Lower leg skin (tissue), 4 donors: ENCODE measurements at places on chromosomes 7 and 10. TPM values are rescaled to one million over a fixed set of nuclear protein-coding genes. Genes with fewer than 3 reads are reported as not detected.

DNA sequence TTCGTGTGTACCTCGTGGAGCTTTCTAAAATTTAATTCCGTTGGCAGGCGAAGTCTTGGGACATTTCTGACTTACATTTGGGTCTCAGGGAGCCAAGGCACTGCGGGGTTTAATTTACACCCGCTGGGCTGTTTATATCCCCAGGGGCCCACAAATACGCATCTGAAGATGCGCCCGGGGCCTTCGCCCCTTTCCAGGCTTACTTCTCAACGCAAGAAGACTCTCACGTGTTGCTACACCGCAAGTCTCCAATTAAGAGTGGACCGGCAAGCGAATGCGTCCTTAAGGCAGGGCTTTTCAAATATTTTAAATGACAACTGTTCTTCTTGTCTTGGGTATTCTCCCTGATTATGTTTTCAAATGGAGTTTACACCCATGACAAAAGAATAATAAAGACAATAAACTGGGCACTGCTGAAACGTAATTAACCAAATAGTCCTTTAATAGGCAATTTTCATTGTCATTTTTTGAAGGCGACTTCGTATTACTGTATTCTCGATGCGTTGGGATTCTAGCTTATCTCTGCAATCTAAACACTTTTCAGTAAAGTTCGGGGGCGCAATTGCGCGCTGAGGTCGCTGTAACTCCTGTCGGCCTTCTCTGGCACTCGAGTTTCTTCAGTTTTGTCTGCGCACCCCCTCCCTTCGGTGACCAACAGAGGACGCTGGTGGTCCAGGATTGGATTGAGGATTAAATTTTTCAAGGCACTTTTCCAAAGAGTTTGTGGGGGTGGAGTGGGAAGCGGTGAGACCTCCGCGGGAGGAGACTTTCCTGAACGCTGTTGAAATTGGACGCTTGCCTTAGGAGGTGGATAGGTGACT is 837 bp upstream of the IGFBP3 start:
- peak; percentile 48 for DNase-seq

DNA sequence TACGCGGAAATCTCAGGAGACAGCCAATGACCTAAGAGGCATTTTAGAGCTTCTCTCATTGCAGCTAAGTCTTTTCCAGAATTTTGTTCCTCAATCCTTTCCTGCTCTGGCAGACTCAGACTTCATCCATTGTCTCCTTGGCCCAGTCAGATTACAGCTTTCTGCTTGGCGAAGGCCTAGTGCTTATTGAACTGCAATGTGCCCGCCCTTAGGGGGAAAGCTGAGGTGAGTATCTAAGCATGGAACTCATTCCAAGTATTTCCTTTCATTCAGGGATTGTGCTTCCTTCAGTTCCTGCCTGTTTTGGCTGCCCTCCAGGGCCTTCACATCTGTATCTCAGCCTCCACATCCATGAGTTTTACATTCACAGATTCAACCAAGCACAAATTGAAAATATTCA is 37.5 kb downstream of the PRLHR start:
- no peak for DNase-seq

DNA sequence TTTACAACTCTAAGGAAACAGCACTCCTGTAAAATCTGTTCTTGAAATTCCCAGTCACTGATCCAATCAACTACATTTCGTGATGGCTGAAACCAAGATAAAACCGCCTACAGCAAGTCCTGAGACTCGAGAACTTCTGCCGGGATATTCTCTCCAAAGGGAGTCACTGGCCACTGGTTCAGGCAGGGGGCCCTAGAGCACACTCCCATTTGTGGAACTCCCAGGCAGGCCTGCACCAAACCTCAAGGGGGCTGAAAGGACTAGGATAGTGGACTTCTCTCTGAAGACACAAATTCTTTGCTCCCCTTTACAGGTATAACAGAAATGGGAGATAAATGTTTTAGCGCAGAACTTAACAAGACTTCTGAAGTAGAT is 16.3 kb downstream of the CYTH3 start:
- DNase-seq: no peak

Gene TMEM26
- total RNA-seq: not detected
